WTC11 (cell line): ENCODE measurements at places on chromosomes 11 and 22.
A peak's percentile ranks its signal among the peaks of the same experiment; 100 is the strongest.

- DNase-seq = no peak
These were observed 22.7 kb downstream of the BTBD10 start for GRCh38 chr11:13440100-13440855.

DNA sequence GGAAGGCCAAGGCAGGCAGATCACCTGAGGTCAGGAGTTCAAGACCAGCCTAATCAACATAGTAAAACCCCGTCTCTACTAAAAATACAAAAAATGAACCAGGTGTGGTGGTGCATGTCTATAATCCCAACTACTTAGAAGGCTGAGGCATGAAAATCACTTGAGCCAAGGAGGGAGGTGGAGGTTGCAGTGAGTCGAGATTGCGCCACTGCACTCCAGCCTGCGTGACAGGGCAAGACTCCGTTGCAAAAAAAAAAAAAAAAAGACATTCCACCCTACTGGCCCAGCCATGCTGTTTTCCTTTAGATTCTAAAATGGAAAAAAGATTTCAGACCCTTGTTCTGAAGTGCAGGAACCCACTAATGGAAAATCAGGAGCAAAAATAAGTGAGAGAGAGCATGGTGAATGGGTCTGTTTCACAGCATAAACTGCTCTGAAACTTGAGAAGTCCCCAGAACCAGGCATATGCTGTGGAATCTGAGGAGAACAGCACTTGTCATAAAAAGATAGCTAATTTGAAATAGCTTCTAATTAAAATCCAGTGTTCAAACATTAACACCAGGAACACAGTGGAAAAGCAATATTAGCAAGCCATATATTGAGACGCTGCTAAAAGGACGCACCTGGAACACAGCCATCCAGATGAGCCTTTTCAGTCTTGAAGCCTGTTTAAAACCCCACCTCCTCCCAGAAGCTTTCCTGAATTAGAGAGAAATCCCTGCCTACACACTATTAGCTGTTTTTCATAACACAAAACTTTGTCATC lies 66.3 kb upstream of the CHRM4 start:
- no peak for DNase-seq

GRCh38 chr11:7677796-7678201 lies 4.5 kb upstream of the CYB5R2 start:
- DNase-seq = no peak

GRCh38 chr11:68312117-68312779 lies at the start of gene LRP5:
LRP5 (plus strand) TSS chr11:68312591; CDS start chr11:68312715, 124 bp downstream.
- DNase-seq = no peak

DNA sequence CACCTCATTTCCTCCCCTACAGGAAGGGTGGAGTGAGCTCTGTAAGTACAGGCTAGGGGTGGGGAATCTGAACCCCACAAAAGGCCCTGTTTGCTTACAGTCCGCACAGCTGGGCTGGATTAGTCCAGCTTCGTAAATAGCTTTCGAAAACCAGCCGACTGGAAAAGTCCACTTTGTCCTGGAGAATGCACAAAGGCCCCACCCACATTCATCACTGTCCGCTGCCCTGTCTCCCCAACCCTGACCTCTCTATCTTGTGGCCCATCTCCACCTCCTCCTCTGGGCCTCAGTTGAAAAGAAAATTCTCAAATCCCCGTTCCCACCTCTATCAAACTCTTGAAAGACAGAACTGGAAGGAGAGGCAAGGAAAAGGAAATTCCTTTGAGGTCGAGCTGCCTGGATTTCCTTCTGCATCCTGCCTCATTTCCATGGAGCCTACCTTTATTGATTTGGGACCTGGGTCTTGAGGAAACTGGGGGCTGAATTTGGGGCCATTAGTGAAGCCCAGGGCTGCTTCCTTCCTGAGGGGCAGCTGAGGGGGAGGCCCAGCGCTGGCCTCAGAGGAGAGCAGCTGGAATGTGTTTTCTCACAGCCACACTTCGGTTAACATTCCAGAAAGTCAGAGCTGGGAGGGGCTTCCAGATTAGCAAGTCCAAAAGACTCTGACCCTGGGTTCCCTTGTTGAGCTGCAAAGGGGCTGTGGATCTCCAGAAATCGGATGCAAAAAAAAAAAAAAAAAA lies 147.6 kb downstream of the FBXO7 start:
- DNase-seq = peak; percentile 64

GRCh38 chr22:27474711-27475547 lies 326.6 kb downstream of the MN1 start:
- DNase-seq = peak; percentile 76

DNA sequence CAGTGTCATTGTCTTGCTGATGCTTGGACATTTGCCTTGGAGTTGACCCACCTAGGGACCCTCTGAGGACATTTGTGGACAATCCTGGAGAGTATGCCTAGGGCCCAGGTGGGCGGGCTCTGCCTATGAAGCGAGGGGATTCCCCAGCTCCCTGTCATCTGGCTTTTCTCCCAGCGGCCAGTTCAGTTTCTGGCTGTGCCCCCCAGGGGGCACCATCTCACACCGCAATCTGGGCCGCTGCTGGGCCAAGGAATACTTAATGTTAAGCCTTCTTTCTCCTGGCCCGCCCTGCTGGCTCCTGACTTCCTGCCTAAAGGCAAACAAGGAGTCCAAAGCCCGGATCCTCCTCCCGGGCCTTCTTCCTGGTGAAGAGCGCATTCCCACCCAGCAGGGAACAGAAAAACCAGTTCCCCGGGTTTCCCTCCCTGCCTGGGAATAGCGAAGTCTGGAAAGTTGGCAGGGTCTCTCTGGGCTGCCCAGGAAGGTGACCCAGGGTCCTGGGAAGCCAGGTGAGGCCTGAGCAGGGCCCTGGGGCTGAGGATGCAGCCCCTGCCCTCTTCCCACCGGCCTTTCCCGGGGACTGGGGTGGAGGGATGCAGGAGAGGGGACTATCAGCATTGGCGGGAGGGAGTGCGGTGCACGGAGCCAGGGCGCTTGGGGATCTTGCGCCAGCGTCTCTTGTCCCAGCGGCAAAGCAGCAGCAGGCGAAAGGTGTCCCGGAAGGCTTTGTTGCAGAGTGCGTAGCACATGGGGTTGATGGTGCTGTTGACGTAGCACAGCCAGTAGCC lies 11.9 kb downstream of the CHRM1 start:
- DNase-seq = peak; percentile 91

GRCh38 chr11:15577519-15577918 lies 462.8 kb downstream of the INSC start:
- DNase-seq = no peak

GRCh38 chr22:40498420-40499208 lies 128.2 kb downstream of the SGSM3 start:
- no peak for DNase-seq

- no peak for DNase-seq
These were observed 18.2 kb downstream of the C11orf91 start for GRCh38 chr11:33682446-33682845.

GRCh38 chr22:22895776-22896445 lies 8.3 kb downstream of the IGLL5 start:
- DNase-seq = no peak

- no peak for DNase-seq
These were observed 45.7 kb downstream of the KCNQ1OT1 start for GRCh38 chr11:2653930-2654739.

- DNase-seq = no peak
These were observed 99.9 kb downstream of the CD44 start for GRCh38 chr11:35238882-35239281.

DNA sequence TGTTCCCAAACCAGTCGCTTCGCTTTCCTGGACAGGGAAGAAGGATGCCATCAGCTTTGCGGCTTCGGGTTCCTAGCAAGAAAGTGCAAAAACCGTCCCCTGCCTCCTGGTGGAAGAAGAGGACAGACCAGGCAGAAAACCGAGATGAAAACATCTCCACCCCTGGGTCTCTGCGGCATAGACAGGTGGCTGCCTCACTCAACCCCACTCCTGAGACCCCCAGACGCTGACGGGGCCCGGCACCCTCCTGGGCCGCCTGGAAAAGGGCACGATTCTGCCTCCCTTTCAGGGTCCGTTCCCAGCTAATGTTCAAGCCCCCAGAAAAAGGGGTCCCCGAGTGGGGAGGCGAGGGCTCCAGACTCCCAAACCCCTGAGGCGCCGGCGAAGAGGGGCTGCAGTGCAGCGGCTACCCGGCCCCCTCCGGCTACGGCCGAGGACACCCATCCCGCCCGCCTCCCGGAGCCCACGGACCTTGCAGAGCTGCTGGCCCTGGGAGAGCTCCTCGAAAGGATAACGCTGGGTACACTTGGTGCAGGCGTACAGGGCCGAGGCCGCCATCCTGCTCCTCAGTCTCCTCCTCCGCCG lies 569 bp downstream of the FAM76B start:
- peak; percentile 44 for DNase-seq

DNA sequence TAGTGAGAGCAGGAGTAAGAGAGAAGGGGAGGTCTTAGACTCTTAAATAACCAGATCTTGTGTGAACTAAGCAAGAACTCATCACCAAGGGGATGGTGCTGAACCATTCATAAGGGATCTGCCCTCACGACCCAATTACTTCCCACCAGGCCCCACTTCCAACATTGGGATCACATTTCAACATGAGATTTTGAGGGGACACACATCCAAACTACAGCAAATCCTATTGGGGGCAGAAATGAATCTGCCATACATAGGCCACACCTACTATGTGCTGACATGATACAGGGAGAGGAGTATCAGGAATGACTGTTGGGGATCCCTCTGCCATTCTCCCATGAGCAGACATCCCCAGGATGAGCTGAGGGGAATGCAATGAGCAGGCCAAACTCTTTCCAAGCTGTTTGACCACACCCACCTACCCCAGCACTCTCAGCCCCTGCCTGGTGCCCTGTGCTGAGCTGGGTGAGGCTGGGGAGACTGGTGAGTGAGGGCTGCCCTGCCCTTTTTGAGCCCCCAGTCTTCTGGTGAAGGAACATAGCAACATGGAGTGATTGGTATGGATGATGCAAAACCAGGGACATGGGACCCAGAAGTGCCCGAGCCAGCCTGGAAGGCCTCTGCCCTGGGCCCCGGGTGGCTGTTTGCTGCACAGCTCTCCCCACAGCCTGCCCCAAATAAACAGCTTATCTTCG lies 1.2 kb upstream of the GTSE1 start:
- DNase-seq = no peak

- DNase-seq = no peak
These were observed 103.1 kb downstream of the PRR5L start for GRCh38 chr11:36399236-36399635.

DNA sequence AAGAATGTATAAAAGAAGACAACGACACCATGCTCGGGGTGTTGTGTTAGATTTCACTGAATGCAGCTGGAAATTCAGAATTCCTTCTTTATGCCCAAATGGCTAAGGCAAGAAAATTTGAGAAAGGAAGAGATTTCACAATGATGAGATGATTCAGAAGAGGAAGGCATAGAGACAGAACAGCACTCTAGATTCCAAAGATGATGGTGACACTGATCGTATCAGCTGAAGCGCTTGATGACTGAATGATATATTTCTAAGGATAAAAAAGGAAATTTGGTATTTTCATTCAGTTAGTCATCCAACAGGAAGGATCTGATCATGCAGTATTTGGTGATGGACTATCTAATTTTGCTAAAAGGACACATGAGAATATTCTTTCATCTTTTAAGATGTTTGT lies 189.2 kb downstream of the EFCAB6 start:
- no peak for DNase-seq

DNA sequence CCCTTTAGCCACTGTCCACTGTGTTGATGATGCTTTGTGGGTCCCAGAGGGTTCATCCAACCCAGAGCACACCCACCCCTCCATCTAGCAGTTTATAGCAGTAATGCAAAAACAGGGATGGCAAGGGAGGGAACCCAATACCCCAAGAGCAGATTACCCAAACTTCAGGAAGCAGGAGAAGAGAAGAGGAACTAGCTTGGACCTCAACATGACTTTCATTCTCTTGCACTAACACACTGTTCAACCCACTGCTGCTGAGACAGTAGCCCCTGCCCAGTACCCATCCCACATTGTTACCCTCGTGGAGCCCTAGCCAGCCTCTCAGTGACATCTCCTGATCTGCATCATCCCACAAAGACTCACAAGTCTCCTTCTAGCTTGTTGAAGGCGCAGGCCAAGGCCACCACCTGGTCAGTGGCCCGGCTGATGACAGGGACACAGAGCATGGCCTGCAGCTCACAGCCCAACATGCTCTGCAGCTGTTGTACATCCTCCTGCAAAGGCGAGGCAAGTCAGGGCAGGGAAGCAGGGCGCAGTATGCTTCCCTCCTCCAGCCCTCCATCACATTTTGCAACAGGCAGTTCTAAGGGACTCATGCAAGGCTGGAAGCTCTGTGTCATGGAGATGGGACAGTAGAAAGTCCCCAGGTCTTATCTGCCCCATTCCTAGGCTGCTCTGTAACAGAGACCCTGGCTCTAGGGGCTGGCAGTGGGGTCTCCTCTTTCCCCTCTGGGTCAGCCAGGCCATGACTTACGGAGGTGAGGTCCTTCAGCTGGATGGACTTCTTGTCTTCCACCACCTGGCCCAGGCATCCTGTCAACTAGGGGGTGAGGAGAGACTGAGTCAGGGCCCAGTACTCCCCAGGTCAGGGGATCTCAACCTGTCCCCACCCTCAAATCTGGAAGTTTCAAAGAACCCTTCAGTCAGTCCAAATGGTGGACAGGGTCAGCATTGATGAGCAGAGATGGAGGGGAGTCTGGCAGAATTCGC lies 85.5 kb downstream of the PDE2A start:
- no peak for DNase-seq

DNA sequence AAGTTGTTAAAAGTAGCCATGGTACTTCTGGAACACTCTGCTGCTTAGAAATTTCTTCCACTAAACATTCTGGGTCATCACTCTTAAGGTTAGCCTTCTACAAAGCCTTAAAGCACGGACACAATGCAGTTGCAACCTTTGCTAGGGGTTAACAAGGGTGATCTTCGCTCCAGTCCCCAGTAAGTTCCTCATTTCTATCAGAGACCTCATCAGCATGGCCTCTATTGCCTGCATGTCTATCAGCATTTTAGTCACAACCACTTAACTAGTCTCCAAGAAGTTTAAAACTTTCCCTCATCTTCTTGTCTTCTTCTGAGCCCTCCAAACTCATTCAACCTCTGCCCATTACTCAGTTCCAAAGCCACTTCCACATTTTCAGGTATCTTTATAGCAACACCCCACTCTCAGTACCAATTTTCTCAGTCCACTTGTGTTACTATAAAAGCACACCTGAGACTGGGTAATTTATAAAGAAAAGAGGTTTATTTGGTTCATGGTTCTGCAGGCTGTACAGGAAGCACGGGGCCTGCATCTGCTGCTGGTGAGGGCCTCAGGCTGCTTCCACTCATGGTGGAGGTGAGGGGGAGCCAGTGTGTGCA lies 48.7 kb upstream of the TH start:
- DNase-seq = no peak

DNA sequence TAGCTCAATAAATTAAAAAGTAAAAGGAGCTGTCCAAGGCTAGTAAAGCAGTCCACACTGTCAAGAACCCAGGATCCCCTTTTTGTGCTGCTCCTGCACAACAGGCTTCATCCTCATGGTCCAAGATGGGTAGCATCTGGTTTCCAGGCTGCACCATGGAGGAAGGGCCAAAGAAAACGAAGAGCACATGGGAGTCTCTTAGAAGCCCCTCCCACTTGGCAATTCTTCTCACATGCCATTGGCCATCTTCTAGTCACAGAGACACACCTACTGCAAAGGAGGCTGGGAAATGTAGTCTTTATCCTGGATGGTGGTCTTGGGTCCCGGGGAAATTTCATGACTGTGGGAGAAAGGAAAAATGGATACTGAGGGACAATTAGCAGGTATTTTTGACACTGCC lies 37.8 kb downstream of the PRR5L start:
- peak; percentile 31 for DNase-seq

GRCh38 chr11:21582791-21583190 lies 610.1 kb upstream of the ANO5 start:
- no peak for DNase-seq
